ENCODE measurements at places on chromosomes 13 and 19. TPM values are rescaled to one million over a fixed set of nuclear protein-coding genes. Genes with fewer than 3 reads are reported as not detected.

- DNase-seq: no peak
Measured at GRCh38 chr19:48461982-48462655, 6.7 kb downstream of the KCNJ14 start.

- DNase-seq: no peak
Measured at GRCh38 chr19:3622224-3622623, 4.4 kb downstream of the CACTIN start.

GRCh38 chr19:42693760-42694350, 46.4 kb downstream of the PSG3 start:
- DNase-seq: no peak

- DNase-seq: no peak
Measured at GRCh38 chr19:44019498-44019897, 5.7 kb upstream of the ZNF222 start.

DNA sequence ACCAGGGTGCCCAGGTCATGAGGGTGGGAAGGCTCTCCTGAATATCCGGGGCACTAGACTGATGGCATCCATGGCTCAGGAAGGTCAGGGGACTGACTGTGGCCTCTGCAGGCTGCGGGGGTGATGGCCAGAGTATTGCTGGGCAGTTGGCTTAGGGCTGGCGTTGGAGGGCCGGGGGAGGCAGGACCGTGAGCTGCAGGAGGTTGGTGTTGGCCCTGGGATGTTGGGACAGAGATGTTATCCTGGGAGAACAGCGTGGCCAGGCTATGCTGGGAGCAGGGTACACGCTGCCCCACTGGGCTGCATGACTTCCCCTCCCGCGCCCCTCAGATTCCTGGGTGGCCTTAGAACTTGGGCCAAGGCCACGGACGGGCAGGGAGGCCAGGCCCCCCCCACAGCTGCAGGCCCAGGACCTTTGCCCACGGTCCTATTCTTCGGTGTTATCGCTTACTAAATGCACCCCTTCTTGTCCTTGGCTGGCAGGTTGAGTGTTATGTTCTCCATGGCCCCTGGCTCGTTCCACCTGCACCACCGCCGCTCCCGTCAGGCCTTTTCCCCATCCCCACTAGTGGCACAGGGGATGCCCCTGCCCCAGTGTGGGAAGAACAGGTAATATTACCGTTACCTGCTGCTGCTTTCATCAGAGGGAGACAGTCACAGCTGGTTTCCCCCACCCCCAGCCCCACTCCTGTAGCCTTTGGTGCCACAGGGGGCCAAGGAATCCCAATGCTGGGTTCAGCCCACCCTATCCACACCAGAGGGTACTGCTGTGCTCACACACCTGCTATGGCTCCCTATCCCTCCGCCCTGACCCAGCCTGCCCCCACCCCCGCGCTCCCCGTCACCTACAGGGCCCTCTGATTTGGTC, 3.2 kb upstream of the ISYNA1 start:
- DNase-seq: peak; percentile 74

ANKLE1 gene
- total RNA-seq: 3.1 TPM

GRCh38 chr19:35357867-35358573, at the start of gene FFAR3:
TSS of gene FFAR3 (plus strand) at chr19:35358460. CDS start at chr19:35358891, 431 bp downstream.
- DNase-seq: peak; percentile 79

- no peak for DNase-seq
Measured at GRCh38 chr19:18985257-18985656, 44.2 kb upstream of the HOMER3 start.

SLITRK6 gene
- not detected for total RNA-seq

ADGRE1 gene
- 36.9 TPM for total RNA-seq

IRGC gene
- not detected for total RNA-seq

RASAL3 gene
- 53.6 TPM for total RNA-seq

GRCh38 chr13:85093808-85094207, 705.4 kb downstream of the SLITRK6 start:
- no peak for DNase-seq

C3 gene
- 26.0 TPM for total RNA-seq

DNA sequence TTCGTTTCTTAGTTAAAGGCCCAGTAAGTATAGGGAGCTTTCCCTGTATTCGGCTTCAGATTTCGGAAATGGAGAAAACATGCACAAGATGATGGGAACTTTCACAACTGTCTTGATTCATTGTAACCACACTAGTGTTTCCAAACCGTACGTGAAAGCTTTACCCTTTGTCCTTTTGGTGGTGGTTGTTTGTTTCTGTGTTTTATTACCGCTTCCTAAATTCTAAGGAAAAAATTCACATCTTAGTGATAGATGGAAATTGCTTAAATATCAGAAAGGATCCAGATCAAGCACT, 504 bp upstream of the VWA8 start:
- no peak for DNase-seq

- DNase-seq: no peak
Measured at GRCh38 chr13:65857942-65858565, 1372.1 kb downstream of the PCDH9 start.

DNA sequence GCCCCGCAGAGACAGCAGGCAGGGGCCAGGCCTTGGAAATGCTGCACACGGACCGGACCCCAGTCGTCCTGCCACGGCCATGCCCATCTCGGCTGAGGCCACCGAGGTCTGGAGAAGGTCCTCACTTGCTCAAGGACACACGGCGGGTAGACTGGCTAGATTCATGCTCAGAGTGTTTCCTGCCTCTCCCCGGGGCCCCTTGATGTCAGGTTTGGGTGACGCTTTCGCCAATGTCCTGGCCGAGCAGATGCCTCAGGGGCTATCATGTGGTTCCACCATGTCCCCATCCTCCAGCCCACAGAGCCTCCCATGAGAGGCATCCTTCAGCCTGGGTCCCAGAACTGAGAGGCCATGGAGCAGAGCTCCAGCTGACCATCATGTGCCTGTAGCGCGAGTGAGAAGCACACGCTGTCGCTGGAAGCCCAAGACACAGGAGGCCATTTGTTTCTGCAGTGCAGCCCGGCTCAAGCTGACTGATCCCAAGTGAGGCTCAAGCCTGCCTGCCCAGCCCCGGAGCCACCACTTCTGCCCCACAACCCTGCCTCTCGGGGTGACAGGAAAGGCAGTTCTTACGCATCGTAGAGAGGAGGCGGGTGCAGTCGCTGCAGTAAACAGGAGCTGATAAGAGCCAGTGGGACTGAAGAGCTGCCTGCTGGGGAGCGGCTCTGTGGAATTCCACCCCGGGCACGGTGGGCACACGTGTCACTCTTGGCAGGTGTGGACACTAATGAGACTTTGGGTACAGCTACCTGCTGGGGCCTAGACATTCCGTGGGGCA, 53.9 kb upstream of the GAS6 start:
- peak; percentile 48 for DNase-seq

GRCh38 chr13:91719033-91719432, 320.6 kb downstream of the GPC5 start:
- no peak for DNase-seq

JOSD2 gene
- total RNA-seq: 30.8 TPM

DNA sequence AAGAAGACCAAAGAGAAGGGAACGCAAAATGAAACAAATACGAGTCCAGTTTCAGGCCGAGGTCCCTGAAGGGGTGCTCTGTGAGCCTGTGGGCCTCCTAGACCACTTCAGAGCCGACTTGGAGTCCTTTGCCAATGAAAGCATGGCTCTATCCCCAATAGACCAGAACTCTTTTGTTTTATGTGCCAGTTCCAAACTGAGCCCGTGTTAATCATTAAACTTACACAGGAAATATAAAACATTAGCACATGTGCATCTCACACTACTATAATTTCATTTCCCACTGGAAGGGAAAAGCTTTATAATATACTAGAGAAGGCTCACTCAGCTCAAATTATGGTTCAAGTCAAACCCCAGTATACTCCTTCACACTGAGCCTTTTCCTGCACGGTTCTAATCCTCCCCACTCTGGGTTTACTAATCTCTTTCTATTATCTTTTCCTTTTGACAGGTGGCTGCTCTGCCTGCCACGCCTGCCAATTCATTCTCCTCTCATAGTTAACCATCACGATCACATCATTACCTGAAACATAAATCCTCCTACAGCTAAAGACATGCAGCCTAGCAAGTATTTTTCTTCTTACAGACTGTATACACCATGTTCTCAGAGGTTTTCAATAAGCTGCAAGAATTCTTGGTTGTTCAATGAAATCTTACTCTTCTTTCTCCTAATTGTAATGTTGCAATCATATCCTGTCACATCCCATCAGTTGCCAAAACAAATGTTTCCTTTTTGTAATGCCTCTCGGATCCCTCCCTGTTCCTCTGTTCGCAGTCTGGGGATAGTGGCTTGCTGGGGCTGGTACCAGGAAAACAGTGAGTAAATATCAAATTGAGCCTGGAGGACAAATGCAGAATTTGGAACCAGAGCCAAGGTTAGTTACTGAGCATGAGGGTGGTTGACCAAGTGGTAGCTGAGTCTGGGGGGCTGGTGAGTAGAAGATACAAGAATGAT, 18.8 kb upstream of the WASF3 start:
- DNase-seq: no peak

ZNF799 gene
- 7.7 TPM for total RNA-seq

GPR183 gene
- 32.6 TPM for total RNA-seq

DNA sequence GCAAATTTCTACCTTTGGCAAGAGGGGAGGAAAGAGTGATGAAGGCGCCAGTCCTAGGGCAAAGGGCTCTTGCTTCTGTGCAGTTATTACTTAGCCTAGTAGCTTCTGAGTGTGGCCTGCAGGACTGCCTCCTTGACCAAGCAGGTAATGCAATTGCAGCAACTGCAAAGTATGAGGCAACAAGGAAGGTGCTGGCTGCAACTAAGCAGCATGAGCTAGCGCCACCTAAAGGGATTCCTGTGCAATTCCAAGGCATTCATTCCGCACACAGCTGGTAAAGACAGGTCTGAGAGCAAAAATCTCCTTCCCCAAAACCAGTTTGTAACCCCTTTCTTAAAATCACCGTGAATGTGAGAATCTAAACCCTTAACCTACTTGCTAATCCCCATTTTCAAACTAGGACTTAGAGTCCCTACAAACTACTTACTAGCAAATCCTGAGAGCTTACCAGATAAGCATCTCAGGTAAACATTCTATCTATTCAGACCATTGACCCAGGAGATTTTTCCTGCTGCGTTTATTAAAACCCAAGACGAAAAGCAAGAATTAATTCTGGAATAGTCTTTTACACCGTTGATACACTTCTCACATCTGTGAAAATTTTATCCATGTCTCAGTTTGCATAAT, 62.9 kb downstream of the DCT start:
- DNase-seq: no peak

CTXN1 gene
- 4.4 TPM for total RNA-seq

DNA sequence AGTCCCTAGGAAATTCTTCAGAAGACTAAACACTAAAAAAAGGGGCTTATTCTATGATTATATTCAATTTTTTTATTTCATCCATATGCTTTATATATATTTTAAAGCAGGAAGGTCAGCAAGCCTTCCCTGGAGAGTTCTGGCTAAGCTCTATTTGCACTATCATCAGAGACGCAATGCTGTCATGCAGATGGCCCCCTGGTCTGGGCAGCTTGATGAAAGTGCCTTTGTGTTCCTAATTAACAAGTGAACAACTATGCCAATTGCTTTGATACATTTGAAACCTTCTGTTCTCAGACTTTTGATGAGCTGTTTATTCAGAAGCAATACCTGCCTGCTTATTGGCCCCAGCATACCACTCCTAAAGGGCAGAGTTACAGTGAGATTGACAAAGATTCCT, 1344.6 kb downstream of the OLFM4 start:
- DNase-seq: no peak

- no peak for DNase-seq
Measured at GRCh38 chr13:25170554-25171111, 1.5 kb downstream of the AMER2 start.

DNA sequence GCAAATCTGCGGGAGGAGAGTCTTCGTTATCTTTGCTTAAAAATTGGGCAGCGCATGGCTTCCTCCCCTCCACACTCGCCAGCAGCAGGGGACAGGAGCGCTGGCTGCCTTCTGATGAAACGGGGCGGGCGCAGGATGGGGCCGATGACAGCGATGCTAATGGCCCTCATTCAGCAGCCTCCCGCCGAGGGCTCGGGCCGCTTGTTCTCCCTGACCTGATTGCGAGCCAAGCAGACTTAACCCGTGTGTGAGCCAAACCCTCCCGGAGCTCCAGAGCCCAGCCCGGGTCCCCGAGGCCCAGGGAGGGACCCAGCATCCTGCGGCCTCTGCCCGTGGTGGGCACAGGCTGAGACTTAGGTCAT, 90.3 kb downstream of the KDM4B start:
- DNase-seq: no peak

DNA sequence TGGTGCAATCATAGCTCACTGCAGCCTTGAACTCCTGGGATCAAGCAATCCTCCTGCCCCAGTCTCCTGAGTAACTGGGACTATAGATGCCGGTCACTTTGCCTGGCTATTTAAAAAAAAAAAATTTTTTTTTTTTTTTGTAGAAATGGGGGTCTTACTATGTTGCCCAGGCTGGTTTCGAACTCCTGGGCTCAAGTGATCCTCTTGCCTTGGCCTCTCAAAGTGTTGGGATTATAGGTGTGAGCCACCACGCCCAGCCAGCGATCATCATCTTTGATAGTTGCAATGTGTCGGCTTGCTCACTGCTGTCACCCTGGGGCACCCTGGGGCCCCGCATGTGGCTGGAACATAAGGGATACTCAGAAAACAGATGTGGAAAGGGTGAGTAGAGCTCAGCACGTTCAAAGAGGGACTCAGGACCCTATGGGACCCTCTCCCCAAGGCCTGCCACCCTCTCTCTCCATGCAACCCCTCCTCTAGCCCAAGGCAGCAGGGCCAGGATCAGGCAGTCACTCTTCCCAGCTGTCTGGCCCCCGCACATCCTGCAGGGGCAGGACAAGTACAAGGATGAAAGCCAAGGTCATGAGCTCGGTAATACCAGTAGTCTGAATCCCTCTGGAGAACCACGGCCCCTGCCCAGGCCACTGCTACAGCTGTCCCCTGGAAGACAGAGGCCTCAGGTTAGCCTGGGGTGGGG, 6.5 kb upstream of the CCL25 start:
- DNase-seq: no peak

GRCh38 chr13:21060338-21061028, 903 bp downstream of the LATS2 start:
- DNase-seq: peak; percentile 88

CAMSAP3 gene
- total RNA-seq: 1.5 TPM

DNA sequence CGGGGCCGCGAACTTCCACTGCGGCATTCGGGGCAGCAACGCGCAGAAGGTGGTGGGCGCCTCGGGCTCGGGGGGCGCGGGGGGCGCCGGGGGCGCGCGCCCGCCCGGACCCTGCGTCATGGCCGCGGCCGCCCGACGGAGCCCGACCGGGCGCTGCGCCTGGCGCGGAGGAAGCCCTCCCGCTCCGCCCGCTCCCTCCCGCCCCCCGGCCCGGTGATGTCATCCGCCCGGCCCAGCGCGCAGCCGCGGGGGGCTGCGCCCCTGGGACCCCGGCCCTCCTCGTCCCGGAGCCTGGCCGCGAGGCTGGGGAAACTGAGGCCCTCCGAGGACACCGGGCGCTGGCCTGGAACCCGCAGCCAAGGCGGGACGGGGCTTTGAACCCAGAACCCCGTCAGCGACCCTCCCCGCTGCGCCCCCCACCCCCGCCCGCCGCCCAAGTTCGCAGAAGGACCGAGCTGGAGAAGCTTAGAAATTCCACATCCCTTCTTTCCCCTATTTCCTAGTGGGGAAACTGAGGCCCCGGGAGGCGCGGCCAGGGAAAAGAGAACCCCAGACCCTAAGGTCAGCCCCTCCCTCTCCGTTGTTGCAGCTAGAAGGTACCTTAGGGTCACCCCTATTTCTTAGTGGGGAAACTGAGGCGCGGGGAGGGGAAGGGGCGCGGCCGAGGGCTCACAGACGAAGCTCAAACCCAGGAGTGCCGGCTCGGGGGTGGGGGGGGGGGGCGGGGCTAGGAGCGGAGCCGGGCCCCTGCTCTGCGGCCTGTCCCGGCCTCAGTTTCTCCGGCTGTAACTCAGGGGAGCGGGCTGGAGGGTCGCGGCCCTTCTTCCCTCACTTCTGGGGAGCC, at the start of gene SHC2:
Gene SHC2, minus strand, starts transcription at position 157 of the 844 bp plus-strand sequence. Its CDS starts 37 bp downstream, at position 120.
- no peak for DNase-seq

FGF9 gene
- not detected for total RNA-seq

CGB3 gene
- not detected for total RNA-seq

- DNase-seq: no peak
Measured at GRCh38 chr19:18456974-18457373, 19.0 kb upstream of the ISYNA1 start.

All from spleen (tissue), 13 donors.